ENCODE measurements at places on chromosomes 3 and 15.

GRCh38 chr3:102301155-102301880 lies 133.5 kb upstream of the ZPLD1 start:
- no peak for DNase-seq

GRCh38 chr15:69703532-69704187 lies 251.0 kb downstream of the RPLP1 start:
- DNase-seq: no peak

DNA sequence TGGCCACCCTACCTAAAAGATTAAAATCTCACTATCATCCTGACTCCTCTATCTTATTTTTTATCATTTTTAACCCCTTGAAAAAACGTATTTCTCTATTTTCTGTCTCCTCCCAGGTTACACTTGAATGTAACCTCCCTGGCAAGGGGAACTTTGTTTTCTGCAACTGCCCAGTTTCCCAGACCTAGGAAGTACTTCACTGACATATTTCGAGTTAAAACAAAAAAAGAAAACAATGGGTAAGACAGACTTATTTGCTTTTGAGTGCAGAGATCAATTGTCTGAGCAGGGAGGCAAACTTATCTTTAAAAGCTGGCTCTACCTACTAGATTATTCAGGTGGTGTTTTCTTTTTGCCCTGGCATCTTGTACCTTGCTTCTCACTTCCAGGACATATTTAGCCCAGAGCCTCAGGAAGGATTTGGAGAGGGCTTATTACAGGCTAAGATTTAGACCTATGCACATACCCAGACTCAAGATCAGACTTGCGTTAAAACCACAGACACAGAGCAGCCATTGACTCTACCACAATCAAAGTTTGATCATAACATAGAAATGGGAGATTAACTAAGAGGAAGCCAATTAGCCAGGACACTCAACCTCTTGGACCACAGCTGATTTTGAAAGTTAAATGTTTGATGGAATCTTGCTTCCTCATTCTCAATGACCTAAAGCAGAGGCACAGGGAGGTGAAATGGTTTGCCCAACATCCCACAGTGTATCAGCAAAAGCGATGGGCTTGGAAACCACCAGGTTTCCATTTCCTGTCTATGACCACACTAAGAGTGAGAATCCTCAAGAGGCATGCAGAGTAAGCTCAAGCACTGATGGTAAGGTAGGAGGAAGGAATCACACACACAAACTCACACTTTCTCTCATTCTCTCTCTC lies 169.5 kb upstream of the THBS1 start:
- no peak for DNase-seq

DNA sequence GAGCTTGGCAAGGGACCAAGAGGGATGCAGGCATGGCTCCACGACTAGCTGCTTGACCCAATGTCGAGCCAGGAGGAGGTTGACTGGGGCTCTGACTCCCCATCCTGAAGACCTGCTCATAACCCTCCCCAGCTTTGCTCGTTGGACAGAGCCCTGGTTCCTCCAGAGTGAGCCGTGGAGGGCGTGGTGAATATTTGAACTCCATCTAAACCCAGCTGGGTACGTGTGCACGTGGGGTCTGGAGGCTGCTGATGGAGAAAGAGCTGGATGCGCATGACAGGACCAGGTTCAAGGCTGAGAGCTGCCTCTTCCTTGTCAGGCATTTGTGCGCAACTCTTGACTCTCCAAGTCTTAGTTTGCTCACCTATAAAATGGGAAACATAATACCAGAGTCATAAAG lies 282.8 kb downstream of the TLE3 start:
- DNase-seq: no peak

GRCh38 chr15:60673918-60674558 lies 195.1 kb upstream of the ICE2 start:
- no peak for DNase-seq

DNA sequence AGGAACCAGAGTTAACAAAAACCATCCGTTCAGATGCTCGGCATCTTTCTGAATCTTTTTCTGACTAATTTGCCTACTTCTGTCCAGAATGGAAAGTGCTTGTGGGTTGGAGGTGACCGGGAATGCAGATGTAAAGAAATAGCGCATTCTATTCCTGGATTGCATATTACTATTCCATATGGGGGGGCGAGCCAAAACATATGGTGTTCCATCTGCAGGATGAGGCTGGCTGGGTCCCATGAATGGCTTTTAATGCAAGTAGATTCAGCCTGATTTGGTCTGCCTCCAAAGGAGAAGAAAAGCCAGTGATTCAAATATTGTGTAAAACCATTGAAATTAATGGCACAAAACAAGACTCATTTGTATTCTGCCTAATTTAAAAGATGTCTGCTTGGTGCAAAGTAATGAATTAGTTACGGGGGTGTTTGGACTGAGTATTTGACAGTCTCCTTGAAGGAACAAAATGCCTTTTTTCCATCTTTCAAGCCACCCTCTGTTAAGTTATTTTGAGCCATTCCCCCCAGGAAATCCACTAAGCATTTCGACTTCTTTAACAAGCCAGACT lies 99.0 kb downstream of the ST8SIA2 start:
- no peak for DNase-seq

DNA sequence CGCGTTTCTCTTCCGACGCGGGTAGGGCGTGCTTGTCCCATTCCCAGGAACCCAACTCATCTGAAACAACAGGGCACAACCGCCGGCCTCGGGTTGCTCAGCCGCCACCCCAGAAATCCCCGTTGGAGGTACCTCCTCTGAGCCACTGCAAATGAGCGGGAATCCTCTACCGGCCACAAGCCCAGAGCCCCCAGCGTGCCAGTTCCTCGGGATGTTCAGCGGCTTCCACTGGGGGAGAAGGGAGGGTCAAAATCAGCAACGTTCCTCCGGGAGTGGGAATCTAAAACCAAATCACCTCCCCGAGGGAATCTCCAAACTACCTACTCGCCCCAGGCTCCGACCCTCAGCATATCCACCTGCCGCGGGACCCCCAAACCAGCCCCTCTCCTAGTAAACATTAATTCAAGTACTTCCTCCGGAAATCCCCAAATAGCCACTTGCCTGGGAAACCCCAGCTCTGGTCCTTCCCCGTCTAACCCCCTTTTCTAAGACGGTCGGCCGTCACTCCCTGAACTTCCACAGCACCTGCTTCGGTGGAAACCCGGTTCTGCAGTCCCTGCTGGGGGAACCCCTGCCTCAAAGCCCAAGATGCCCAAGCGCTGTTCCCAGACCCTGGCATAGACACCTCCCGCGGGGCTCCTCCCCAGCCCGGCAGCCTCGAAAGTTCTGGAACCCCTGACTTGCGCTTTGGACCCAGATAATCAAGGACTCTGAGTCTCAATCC lies 887 bp downstream of the OXTR start:
- DNase-seq: no peak

GRCh38 chr15:78203346-78204225 lies 30.8 kb downstream of the ACSBG1 start:
- no peak for DNase-seq

DNA sequence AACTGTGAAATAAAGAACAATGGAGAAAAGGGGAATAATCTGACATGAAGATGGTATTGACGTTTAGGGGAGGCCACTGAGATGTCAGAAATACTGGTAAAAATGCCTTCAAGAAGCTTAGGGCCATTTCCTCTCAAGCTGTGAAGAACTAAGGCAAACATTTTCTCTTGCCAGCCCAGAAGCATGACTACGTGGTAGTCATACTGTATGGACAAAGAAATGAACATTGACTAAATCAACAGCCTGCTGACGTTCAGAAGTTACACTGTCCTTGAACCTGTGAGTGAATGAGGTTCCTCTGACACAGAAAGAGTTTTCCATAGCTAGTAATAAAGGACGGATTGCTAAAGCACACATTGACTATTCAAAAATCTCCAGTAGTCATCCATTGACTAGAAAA lies 121.0 kb downstream of the P3H2 start:
- no peak for DNase-seq

DNA sequence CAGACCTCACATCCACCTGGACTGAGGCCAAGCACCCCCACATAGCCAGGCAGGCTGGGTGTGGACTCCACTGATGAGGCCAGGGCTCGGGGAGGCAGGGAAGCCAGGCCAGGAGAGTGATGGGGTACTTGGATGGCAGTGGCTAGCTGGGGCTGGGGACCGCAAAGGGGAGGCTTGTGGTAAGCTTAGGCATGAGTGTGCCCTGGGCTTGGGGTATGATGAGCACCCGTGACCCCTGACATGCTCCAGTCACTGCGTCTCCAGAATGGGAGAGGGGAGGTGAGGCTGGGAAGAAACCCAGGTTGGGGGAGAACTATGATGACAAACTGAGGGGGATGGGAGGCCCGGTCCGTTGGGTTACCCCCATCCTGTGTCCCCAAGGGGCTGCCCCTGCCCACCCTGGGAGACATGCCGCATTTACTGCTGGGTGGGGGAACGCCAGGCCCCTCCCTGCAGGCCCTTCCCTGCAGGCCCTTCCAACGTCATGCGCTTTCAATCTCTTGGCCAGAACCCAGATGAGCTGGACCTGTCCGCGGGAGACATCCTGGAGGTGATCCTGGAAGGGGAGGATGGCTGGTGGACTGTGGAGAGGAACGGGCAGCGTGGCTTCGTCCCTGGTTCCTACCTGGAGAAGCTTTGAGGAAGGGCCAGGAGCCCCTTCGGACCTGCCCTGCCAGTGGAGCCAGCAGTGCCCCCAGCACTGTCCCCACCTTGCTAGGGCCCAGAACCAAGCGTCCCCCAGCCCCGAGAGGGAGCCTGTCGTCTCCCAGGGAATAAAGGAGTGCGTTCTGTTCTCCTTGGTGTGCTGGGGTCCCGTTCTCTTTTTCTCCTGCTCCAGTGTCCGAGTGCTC lies 34.1 kb downstream of the TSPAN3 start:
- no peak for DNase-seq

DNA sequence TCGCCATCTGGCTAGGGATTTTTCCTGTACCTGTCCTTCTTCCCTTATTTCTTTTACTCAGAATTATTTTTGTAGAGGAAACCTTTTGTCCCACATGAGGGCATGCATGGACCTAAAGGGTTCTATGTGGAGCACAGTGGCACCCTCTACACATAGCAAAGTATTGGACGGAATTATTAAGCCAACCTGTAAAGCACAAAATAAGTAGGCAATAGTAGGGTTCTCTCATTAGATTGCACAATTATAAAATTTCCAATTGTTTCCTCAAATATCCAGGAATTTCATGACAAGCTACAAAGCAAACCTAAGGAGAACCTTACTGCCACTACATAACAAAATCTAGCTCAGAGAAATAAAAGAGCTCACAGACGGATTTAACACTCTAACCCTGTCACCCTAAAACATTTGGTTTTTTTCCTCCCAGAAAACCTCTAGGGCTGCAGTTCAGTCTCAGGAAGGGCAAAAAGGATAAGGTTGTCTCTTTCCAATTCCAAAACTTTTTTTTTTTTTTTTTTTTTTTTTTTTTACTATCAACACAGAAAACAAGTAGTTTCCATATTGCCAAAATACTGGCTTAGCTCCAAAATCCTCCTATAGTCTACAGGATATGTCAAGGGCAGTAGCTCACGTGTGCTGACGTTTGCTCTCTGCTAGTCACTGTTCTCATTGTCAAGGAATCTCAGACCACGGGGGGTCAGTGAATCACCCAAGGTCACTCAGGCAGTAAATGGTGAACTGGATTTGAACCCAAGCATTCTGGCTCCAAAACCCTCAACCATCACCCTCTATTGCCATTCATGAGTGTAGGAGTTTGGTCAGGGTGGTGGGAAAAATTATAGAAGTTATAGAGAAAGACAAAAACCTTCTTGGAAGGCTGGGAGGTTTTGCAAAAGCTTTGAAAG lies 52.3 kb downstream of the NCEH1 start:
- no peak for DNase-seq
